ENCODE measurements at places on chromosomes 2 and 18.

GRCh38 chr2:8602809-8603208, 79.0 kb upstream of the ID2 start:
- no peak for DNase-seq

- no peak for DNase-seq
These were observed 12.5 kb downstream of the WIPF1 start for GRCh38 chr2:174585146-174585545.

- no peak for DNase-seq
These were observed 901 bp upstream of the MFSD6 start for GRCh38 chr2:190407246-190407661.

GRCh38 chr2:1282552-1282951, 130.7 kb upstream of the TPO start:
- DNase-seq = no peak

GRCh38 chr2:128289439-128289838, 29.2 kb downstream of the HS6ST1 start:
- DNase-seq = no peak

DNA sequence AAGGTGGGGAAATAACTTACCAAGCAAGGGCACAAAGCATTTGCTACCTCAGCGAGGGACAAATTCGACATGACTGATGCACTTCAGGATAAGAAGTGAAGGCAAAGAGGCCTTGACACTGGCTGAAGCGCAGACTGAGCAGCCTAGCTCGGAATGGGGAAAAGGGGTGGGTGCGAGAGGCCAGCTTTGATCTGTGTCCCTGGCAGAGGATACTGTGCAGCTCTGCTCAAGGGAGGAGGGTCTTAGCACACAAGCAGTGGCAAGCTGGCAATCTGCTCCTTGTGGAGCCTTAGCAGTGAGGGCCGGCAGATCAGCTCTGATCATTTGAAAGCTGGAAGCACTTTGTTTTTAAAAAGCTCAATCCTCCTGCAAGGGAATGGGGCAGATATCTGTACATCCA, 222.3 kb downstream of the ZBTB7C start:
- DNase-seq = no peak

DNA sequence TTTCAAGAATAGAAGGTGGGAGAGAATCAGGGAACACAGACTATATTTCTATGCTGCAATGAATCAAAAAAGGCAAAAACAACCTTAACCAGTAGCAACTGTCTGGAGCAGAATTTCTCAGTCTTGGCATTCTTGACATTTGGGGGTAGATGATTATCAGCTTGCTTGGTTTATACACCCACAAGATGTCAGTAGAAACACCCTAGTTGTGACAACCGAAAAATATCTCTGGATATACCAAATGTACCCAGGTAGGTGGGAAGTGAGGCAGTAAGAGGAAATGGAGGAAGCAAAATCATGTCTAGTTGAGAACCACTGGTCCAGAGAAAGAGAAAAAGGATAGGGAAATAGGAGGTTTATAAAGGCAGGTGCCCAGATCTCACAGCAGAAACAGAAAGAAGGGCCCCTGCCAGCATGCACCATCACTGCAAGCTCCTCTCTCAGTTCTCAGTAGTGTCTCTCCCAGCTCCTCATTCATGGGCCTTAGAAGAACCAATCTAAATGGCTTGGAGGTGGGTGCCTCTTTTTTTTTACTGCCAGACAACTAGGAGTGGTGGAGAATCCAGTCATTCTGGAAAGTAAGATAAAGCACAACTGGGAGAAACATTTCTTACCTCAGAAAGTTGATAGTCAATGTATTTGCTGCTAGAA, 50.4 kb downstream of the MBD2 start:
- DNase-seq = no peak

- no peak for DNase-seq
These were observed 423.4 kb downstream of the RND3 start for GRCh38 chr2:150063931-150064548.

GRCh38 chr2:9703701-9704221, 73.0 kb upstream of the YWHAQ start:
- no peak for DNase-seq

DNA sequence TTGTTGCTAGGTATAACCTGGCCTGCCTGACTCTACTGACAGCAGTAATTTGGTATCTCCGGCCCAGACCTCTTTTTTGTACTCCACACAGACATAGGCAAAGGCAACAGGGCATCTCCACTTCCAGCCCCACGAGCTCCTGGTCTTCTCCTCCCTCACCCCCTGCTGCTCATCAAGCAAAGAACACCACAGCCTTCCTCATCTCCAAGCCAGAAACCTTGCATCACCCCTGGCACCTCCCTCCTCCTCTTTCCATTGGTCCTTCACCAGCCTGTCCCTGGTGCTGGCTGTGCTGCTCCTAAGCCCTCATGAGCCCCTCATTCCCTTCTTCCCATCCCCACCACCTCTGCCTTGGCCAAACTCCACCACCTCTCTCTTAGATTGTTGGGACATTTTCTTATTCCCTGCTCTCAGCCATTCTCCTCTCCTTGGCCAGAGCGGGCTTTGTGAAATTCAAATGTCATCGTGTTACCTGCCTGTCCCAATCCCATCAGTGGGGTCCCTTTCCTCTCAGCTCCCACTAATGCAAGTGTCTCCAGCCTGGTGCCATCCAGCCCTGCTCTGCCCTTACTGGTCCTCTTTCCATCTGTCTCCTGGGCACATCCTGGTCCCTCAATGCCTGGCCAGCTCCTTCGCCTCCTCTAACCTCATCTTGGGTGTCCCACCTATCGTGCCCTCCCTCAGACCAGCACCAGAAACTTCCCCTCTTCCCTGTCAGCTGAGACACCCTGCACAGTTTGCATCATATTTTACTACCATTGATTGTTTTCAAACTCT, 77.4 kb downstream of the INHBB start:
- DNase-seq = no peak

- DNase-seq = no peak
These were observed 11.7 kb downstream of the YIPF4 start for GRCh38 chr2:32289165-32289999.

GRCh38 chr18:25166113-25166512, 185.9 kb downstream of the ZNF521 start:
- no peak for DNase-seq

DNA sequence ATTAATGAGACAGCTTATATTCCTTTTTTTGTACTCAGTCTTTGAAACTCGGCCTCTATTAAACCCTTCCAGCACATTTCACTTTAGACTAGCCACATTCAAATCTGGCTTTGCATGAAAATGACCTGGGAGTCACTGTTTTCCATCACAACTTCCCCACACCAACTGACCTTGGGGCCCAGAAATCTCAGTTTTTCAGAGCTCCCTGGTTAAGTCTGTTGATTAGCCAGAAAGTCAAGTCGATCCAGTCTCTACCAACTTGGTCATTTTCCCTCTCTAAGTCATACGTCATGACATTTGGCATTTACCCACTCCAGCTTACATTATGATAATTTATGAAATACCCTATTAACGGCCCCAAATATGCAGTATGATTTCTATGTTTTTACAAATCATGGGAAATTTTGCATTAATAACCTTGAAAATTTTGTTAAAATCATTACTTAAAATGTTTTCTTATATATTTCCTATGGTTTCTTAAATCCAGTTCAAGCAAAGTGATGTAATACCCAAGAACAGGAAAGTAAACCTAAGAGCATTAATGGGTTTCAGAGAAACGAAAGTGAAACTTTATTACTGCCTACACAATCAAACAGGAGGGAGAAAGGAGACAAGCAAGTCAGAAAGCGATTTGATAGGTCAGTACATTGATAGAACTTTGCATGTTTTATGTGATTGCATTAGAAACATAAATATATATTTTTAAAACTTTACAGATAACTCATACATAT, 77.1 kb downstream of the SPATS2L start:
- no peak for DNase-seq

DNA sequence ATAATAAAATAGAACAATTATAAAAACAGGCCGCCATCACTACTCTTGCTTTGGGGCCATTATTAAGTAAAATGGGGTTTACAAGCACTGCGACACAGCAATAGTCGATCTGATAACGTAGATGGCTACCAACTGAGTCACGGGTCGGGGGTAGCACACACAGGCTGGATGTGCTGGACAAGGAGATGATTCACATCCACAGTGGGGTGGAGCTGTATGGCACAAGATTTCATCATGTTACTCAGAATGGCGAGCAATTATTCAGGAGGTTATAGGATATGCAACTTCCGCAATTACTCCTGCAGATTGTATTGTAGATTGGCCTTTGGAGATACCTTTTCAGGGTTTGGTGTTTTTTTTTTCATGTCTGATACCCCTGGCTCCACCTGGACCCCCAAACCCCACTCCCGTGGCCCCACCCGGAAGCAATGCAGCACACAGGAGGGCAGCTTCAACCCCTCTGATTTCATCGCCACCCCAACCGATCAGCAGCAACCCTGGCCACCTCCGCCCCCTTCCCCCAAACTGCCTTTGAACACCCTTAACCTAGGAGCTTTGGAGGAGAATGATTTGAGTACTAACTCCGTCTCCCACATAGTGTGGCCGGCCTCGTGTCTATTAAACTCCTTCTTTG, 21.4 kb upstream of the MLPH start:
- DNase-seq = no peak

DNA sequence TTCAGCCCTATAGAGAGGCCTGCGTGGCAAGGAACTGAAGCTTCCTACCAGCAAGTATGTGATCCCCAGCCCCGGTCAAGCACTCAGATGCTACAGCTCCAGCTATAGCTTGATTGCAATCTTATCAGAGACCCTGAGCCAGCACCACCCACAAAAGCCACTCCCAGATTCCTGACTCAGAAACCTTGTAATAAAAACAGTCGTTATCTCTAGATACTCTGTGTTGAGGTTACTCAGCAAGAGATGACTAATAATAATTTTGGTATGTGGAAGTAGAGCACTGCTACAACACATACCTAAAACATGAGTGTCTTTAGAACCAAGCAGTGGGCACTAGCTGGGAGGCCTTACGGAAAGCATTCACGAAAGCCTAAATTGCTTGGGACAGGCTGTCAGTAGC, 216.9 kb downstream of the UXS1 start:
- peak; percentile 13 for DNase-seq

DNA sequence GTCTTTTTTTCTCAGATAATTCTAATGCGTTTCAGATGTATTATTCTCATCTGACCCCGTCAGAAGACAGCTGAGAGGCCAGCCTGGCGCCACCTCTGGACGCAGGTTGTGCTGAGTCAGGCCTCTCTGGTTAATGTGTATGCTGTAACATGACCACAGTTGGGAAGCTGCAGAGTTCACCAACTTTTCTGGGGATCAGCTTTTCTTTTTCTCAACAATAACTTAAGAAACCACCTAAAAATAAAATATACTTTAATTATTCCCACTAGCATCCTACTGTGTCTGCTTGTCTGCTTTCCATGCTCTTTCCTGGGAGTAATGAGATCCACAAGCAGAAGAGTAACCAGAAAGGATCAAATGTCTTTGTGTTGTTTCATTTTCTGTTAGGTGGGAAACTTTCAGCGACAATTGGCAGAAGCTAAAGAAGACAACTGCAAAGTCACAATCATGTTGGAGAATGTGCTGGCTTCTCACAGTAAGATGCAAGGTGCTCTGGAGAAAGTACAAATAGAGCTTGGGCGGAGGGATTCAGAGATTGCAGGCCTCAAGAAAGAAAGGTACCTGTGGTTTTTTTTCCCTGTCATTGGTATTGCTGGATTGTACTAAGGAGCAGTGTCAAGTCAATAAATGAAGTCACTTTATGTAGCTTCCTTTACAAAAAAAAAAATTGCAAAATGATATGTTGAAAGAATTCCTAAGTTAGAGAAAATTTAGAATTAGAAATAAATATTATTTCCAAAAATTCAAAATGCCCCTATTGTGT, 79.8 kb downstream of the CCDC150 start:
- no peak for DNase-seq

DNA sequence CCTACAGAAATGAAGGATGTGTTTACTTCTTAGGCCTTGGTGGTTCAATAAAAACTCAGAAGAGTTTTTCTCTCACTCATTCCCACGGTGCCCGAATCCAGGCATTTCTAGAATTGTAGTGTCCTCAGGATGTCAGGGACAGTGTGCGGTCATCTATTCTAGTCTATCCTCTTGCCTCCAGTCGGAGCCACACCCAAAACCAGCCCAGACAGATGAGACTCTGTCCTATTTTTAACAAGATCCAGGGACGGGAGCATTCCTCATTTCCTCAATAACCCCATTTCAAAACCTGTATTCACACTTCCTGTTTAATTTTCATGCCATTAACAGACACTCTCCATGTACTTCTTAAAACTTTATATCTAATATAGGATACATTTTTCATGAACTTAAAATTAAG, 11.6 kb upstream of the RBMS1 start:
- no peak for DNase-seq

DNA sequence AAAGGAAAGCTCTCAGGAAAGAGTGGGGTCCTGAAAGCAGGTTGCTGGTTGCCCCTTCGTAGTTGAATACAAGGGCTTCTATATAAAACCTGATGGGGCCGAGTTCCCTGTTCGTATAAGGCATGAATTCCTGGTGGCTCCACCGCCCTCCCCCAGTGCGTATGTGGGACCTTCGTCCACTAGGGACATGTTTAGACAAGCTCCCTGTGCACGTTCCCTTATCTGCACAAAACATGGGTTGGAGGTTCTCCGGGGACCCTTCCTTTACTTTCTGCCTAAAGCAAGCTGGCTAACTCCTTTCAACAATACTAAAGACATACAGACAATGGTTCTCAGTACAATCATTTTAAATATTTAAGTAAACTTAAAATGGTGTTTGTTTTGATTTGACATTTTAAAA, 8.0 kb downstream of the CLUL1 start:
- DNase-seq = no peak

DNA sequence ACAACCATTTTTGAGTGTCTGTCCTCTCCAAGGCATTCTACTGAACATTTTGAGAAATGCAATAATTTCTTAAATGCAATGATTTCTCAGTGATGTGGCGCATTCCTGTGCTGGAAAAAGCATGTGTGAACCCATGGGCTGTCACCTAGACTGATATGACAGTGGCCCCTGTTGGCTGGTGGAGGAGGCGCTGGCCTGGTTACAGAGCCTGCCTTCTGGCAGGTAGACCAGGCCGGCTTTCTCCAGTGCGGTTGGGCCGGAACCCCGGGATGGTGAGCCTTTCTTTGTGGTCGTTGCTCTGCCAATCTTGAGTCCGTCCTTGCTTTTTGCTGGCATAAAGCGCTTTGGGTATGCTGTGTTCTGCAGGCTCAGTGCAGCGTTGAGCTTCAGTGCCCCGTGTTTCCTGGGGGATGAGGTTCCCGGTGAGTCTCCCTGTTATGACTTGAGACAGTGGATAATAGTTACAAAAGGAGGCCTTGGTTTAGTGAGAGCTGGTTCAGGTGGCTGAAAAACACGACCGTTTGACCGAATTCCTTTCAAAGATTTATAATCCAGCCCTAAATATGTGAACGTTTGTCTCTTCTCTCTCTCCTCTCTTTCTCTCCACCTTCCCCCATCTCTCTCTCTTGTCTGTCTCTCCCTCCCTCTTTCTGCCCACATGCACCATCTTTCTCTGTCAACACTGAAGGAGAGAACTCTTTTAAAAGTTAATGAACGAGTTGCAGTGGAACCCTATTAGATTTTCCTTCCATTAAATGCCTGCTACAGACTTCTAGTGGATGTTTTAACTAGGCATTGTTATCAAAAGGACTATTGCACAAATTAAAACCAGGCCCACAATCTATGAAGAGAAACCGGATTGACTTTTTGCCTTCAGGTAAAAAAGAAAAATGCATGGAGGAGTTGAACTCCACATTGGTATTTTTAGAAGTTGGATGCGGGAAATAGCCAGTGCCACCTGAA, 34.0 kb downstream of the TSHZ1 start:
- no peak for DNase-seq
